ENCODE measurements at places on chromosomes 2 and 18.

DNA sequence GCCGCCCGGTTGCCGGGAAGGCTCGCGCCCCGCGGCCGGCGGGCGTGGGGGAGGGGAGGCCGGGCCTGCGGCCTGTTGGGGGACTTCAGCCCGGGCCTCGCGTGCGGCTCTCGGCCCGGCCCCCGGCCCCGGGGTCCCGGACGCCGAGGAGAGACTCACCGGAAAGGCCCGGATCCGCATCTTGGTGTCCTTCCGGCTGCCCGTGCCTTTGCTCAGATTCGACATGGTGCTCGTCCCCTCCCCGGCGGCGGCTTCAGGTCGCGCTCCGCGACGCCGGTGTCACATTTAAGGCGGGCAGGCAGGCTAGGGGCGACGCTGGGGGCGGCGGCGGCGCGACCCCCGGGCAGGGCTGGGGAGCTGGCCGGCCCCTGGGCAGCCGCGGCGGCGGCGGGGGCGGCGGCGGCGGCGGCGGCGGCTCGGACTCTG is 365 bp downstream of the CUL3 start:
- peak; percentile 83 for DNase-seq

- no peak for DNase-seq
Measured at GRCh38 chr2:55609938-55610578, 7.4 kb downstream of the PPP4R3B start.

- no peak for DNase-seq
Measured at GRCh38 chr18:61239051-61239450, 94.2 kb upstream of the CDH20 start.

DNA sequence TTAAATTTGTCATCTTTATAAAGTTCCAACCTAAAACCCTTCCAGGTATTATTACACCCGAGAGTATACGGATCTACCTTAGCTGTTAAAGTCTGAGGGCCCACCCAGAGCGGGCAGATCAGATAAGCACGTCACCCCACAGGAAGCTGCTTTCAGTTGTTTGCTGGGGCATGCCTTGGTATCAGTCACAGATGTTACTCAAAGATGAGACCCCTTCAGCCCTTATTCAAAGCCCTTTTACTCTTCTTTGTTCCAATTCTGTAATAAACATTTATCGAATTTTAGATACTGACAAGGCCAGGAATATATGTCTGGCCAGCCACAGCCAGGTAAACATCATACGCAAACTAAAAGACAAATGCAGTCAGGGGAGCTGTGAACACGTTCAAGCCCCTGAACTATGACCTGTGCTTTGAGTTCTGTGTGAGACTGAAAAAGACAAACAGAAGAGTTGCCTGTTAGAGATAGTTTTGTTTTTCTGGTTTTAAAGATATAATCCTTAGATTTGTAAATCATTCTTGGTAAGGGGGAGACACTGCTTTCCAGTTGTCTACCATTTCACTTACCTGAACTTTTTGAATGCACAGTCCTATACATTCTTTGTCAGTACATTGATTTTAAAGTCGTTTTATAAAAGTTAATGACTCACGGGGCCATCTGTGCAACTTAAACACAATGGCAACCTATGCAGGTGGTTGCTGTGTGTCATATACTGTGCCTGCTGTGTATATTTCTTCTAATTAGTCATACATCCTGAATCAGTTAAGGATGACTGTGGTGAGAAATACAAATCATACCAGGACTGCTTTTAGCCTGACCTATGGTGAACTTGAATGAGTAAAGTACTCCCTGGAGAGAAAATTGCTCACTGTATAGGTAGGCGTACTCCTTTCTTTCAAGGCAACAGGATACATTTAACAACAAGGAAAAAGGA is 100.5 kb upstream of the ITPRID2 start:
- no peak for DNase-seq

- no peak for DNase-seq
Measured at GRCh38 chr2:60547841-60548240, 5.6 kb downstream of the BCL11A start.

- DNase-seq: no peak
Measured at GRCh38 chr2:192379736-192380135, 185.0 kb upstream of the TMEFF2 start.

- DNase-seq: no peak
Measured at GRCh38 chr2:53840580-53840979, 19.2 kb downstream of the GPR75 start.

- no peak for DNase-seq
Measured at GRCh38 chr2:70596739-70597138, 43.1 kb upstream of the TGFA start.

DNA sequence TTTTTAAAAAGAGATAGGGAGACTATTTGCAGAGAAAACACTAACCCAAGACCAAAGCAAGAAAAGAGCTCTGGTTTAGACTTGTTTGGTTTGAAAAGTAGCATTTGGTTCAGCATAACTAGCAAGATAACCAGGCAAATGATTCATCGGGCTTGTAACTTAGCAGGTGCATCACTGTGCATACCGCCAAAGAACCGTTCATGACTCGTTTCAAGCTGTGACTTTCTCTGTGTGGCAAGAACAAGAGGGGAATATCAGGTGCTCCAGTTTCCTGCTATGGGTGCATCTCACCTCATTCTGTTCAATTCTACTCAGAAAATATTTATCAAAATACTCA is 244.9 kb downstream of the ETAA1 start:
- no peak for DNase-seq

DNA sequence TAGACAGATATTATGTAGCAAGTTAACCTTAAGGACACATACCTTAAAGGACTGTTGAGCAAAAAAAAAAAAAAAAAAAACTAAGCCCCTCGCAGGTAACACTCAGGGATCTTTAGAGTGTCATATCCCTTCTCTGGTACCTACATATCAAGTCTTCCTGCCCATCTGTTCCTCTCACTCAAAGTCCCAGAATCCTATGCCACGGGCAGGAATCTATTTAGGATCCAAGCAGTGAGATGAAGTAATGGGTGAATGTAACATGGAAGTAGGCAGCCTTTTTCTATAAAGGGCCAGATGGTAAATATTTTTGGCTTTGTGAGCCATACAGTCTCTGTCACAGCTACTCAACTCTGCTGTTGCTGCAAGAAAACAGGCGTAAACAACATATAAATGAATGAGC is 496.7 kb downstream of the STK39 start:
- no peak for DNase-seq

DNA sequence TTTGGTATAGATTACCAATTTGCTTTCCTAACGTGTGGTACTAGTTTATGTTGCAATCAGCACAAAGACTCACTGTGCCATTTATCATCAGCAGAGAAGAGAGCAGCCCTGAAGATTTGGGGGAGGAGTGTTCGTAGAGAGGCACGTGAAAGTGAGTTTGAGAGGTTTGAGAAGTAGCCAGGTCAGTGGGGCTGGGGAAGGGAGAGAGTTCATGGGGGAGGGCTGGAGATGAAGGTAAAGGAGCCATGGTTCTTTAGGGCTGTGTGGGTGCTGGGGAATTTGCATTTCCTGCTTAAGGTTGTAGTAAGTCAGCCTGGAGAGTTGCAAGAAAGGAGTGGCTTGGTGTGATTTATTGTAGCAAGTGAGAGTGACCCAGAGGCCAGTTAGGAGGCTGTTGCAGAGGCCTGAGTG is 172.1 kb downstream of the NEDD4L start:
- DNase-seq: no peak

DNA sequence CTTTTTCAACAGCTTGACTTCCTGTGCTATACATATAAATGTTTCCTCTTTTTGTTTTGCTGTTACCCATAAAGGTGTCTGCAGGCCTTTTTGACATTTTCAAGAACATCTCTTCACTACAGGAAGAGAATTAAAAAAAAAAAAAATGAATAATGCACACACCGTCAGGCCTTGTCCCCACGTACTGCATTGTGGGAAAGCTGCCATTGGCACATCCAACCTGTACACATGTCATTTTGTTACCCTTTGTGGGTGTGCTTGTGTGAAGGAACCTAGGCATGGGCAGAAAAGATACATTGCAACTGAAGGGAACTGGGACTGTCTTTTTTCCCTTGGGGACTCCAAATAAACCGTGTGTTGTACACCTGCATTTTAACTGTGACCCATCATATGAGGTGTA is 16.8 kb upstream of the TMEM37 start:
- DNase-seq: peak; percentile 69

- no peak for DNase-seq
Measured at GRCh38 chr18:75779450-75779849, 351.9 kb upstream of the SMIM21 start.

DNA sequence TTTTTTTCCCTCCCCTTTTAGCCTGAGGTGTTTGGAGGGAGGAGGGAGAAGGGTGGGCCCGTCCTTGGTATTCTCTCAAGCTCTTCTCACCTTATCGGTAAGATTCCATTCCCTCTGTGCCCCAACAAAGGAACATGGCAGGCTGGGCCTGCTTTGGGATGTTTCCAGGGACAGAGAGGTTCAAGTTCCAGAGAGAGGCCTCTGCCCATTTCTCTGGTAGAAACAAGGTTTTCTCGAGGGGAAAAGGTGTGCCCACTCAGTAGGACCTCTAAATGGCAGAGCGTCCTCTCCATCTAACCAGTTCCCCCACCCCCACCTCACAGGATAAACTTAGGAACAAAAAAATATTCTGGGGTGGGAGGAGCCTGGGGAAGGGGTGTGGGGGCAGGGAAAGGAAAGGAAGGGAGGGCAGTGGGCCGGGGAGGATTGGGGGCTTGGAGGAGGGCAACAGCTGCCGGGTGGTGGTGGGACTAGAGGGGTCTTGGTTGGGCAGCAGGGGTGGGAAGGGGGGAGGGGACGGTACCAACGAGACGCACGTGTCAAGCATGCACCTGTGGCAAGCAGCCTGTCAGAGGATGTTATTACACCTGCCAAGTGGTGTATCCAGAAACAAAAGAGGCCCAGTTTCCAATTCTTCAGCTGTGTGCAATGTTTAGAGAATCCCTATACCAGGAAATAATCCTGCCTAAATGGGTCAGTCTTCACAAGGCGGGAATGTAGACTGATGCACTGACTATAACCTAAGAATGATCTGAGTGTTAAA is 2.1 kb downstream of the PCBP1 start:
- DNase-seq: peak; percentile 87

GRCh38 chr2:155190342-155190741 is 491.8 kb downstream of the KCNJ3 start:
- DNase-seq: no peak

GRCh38 chr2:104462731-104463130 is 391.2 kb upstream of the POU3F3 start:
- DNase-seq: no peak

DNA sequence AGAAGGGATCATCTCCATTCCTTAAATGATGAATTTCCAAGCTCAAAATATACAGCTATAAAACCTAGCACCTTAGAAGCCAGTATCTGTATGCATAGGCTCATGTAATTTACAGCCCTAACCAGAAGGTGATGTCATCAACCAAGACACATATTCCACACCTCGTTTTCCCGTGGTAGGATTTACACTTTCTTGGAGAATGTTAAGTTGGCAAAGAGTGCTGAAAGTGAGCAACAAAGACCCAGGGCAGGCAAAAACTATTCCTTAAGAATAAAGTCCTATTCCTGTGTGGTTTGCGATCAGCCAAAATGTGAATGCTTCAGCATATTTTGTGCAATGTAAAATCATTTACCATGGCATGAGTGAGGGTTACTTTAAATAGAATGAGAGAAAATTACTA is 247.1 kb downstream of the OSR1 start:
- no peak for DNase-seq

DNA sequence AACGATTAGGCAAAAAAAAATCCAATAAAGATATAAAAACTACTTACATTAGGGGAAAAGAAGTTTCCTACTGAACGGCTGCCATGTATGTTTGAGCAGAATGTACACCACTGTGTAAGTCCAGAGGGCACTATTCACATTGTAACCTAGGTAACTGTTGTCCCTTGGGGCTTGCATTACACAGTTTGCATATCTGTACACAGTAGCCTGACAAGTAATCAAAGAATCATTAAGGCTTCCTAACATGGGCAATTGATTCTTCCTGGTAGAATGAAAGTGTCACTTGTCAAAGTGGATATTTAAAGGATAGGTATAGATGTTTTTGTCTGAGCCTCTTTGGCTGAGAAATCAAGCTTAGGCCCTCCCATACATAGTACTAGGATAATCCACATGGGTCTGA is 39.1 kb downstream of the PLEK start:
- DNase-seq: no peak

- DNase-seq: no peak
Measured at GRCh38 chr2:217459680-217460405, 543.0 kb downstream of the TNS1 start.
